ENCODE measurements at places on chromosomes 6 and 20.

DNA sequence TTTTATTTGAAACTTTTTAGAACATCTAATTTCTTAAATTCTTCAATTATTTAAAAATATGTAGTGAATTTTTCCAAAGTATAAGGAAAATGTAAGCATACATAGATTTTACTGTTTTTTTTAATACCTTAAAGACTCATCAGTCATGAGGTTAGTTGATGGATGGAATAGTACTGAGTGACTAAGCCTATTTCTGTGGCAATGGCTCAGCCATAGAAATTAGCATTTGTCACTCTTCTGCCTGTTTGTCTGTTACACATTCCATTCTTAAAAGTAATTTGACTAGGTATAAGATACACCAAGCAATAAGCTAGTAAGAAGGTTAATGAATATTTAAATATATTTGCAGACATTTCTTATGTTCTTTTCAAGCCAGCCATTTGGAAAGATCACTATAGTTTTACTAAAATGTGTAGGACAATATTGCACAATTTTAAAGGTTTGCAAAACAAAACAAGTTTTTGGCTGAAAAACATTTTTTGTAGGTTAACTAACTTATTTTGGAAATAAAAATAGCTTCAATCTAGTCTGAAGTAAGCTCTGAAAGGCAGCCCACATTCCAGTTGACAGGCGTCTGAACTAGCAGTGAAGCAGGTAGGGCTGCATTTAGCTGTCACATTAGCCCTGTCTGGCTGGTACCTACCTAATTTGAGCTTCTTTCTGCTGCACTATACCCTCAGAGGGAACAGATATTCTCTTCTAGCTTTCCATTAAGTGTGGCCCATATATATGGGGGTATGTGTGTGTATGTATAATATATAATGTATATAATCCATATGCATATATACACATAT lies 385.7 kb downstream of the GRIK2 start:
- no peak for DNase-seq

- no peak for DNase-seq
These were observed 258.7 kb downstream of the DLL1 start for GRCh38 chr6:170032197-170032596.

DNA sequence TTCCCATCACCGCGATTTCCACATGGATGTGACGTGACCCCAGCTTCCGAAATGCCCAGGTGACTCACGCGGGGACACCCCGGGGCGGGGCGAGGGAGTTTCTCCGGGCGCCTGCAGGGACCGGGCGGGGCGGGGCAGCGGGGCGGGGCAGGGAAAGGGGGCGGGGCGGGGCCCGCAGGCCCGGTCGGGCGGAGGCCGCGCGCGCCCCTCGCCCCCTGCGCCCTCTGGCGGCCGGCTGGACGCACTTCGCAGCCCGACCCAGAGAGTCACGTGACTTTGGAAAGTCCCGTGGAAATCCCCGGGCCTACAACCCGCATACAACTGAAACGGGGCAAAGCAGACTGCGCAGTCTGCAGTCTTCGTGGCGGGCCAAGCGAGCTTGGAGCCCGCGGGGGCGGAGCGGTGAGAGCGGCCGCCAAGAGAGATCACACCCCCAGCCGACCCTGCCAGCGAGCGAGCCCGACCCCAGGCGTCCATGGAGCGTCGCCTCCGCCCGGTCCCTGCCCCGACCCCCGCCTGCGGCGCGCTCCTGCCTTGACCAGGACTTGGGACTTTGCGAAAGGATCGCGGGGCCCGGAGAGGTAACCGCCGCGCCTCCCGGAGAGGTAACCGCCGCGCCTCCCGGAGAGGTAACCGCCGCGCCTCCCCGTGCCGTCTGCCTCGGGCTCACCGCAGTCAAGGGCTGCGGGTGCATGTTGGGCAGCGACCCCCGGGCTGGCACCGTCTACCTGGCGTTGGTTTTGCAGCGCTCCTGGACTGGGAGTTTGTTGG lies at the start of gene TNFAIP3:
TNFAIP3 (plus strand) TSS at position 346 of the 771 bp plus-strand sequence. CDS start 3,969 bp downstream, outside the sequence.
- DNase-seq: peak; percentile 59

GRCh38 chr20:50186987-50187402 lies 3.6 kb upstream of the CEBPB start:
- DNase-seq: no peak

DNA sequence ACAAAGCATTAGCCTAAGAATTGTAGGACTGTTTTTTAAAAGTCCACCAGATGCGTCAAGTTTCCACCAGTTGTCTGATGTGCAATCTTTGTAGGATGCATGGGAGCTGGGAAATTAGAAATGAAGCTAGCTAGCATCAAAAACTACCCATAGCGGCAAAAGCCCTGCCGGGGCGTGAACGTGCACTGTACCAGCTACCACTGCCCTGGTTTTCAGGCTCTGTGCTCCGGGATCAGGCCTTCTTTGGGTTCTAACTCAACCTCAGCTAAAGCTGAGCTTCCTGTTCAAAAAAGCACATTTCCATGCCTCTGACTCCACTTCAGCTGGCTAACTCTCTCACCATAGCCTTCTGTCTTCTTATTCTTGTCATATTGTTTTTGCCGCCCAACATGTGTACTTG lies 26.9 kb upstream of the FUCA2 start:
- DNase-seq: no peak

DNA sequence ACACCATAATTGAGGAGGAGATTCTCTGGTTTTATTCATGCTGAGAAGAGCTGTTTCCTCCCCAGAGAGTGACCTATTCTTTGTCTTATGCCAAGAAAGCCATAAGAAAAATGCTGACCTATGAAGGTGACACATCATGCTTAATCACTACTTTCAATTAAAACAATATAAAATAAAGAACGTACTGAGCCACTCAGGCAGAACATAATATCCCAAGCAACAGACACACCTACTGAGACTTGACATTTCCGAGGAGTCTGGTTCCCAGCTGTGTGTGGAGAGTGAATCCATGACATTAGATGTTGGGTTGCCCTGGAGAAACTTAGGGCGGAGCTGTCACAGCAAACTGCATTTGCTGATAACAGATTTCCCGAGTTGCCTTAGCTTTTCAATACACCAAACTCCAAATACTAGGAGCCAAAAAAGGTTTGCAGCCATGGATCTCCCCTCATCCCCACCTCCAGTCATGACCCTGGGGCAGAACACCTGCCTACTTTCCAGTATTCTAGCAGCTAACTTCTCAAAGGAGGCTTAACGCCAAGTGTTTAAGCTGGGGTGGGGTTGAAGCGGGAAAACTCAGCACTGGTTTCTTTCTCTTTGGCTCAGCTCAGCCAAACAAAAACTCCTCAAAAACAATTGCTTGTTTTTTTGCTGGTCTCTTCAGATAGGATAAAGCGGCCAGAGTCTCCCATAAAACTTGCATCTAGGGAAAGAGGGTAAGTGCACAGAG lies 92.2 kb downstream of the BACH2 start:
- DNase-seq: no peak

- DNase-seq: no peak
These were observed 23.7 kb upstream of the SLC22A7 start for GRCh38 chr6:43274127-43274915.

GRCh38 chr6:46645265-46645664 lies 7.4 kb downstream of the CYP39A1 start:
- DNase-seq: no peak

DNA sequence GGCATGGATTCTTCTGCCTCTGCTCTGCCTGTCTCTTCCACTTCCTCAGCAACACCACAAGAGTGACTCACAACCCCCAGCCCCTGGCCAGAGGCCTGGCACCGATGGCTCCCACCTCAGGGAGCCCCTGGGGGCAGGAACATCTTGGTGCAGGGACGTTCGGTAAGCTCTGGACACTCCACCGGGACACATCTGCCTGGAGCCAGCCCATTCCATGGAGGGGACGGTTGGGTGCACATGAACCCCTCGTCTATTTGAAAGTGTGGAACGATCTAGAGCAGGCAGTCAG lies 246.5 kb downstream of the ERMARD start:
- no peak for DNase-seq

- DNase-seq: no peak
These were observed 49.4 kb upstream of the CARMIL1 start for GRCh38 chr6:25229671-25230321.

- DNase-seq: no peak
These were observed 25.4 kb downstream of the CDYL start for GRCh38 chr6:4801491-4802110.

DNA sequence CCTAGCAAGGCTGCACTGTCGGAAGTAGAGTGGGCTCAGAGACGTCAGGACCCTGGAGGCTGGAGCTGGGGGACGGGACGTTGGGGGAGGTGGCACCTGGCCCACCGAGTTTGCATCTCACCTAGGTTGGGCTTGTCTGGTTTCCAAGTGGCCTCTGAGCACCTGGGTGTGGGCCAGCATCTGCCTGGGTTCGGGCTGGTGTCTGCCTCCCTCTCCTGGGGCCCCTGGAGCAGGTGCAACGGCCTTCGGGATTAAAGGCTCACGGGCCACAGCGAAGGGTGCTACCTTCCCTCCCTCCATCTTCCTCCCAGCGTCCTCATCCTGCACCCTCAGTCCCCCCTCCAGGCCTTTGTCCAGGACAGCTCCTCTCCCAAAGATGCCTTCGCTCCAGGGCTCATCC lies 6.0 kb downstream of the HRH3 start:
- peak; percentile 72 for DNase-seq

GRCh38 chr20:59564171-59564570 lies 40.2 kb upstream of the PHACTR3 start:
- no peak for DNase-seq

- peak; percentile 88 for DNase-seq
These were observed at the start of gene CCDC28A for GRCh38 chr6:138773177-138774091. TSS of gene CCDC28A (plus strand) at chr6:138773769. CDS start at chr6:138776121, 2,352 bp downstream.

- no peak for DNase-seq
These were observed 18.1 kb upstream of the SAMHD1 start for GRCh38 chr20:36969478-36970186.
